ENCODE measurements at places on chromosomes 6 and 20. TPM values are rescaled to one million over a fixed set of nuclear protein-coding genes. Genes with fewer than 3 reads are reported as not detected.

PROKR2 gene
- not detected for total RNA-seq

THBD gene
- not detected for total RNA-seq

PSORS1C1 gene
- 0.26 TPM for total RNA-seq

C6orf163 gene
- 1.6 TPM for total RNA-seq

IL17A gene
- not detected for total RNA-seq

L3MBTL1 gene
- total RNA-seq, result 8.7 TPM

LHFPL5 gene
- total RNA-seq, result not detected

SGK2 gene
- total RNA-seq, result 0.17 TPM

LY6G6C gene
- total RNA-seq, result not detected

IMPG1 gene
- not detected for total RNA-seq

GRCh38 chr6:56220078-56220477, 27.3 kb downstream of the COL21A1 start:
- H3K4me3 ChIP-seq, result no peak overlapping the region
- H3K27ac ChIP-seq, result no peak overlapping the region
- no peaks in the 10 kb centered on the region for H3K4me1 ChIP-seq
- H3K27me3 ChIP-seq, result no peaks in the 10 kb centered on the region
- no peaks in the 10 kb centered on the region for H3K36me3 ChIP-seq
- no peak for DNase-seq

DNA sequence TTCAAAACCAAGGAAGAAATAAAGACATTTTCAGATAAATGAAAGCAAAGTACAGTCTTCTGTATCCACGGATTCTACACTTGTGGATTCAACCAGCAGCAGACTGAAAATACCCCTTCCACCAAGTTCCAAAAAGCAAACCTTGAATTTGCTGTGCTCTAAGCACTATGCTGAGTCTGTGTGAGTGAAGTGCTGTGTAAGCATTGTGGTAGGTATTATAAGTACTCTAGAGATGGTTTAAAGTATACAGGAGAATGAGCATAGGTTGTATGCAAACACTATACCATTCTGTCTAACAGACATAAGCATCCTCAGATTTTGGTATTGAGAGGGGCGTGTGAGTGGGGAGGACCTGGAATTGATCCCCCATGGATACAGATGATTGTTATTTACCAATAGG, 9.6 kb downstream of the OSER1 start:
- H3K4me3 ChIP-seq, result no peak overlapping the region
- H3K4me1 ChIP-seq, result peaks cover 24% of the 10 kb centered on the region
- peaks cover 61% of the 10 kb centered on the region for H3K36me3 ChIP-seq
- no peaks in the 10 kb centered on the region for H3K27me3 ChIP-seq

GRCh38 chr6:108739496-108740330, 108.5 kb upstream of the ARMC2 start:
- no peaks in the 10 kb centered on the region for H3K36me3 ChIP-seq
- DNase-seq, result no peak
- H3K27ac ChIP-seq, result no peak overlapping the region
- H3K27me3 ChIP-seq, result peaks cover 13% of the 10 kb centered on the region

DNA sequence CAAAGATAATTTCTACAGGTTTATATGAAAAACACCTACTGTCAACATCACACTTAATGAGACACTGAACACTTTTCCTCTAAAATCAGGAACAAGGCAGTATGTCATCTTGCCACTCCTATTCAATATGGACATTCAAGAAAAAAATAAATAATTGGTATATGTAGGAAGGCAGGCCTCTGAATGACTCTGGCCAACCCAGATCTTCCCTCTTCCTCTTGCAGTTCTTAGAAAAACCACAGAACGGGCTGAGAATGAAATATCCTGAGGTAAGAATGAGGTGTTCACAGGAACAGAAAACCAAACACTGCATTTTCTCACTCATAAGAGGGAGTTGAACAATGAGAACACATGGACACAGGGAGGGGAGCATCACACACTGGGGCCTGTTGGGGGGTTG, 1207.2 kb upstream of the CITED2 start:
- DNase-seq, result peak; percentile 21
- H3K4me1 ChIP-seq, result peaks cover 55% of the 10 kb centered on the region
- peak overlapping the region; percentile 85 for H3K27ac ChIP-seq
- H3K27me3 ChIP-seq, result peaks cover 4% of the 10 kb centered on the region

GRCh38 chr6:25389471-25389870, 110.3 kb downstream of the CARMIL1 start:
- peaks cover 19% of the 10 kb centered on the region for H3K4me1 ChIP-seq
- no peak overlapping the region for H3K27ac ChIP-seq
- H3K4me3 ChIP-seq, result no peak overlapping the region
- H3K36me3 ChIP-seq, result peaks cover 2% of the 10 kb centered on the region
- no peak for DNase-seq

DNA sequence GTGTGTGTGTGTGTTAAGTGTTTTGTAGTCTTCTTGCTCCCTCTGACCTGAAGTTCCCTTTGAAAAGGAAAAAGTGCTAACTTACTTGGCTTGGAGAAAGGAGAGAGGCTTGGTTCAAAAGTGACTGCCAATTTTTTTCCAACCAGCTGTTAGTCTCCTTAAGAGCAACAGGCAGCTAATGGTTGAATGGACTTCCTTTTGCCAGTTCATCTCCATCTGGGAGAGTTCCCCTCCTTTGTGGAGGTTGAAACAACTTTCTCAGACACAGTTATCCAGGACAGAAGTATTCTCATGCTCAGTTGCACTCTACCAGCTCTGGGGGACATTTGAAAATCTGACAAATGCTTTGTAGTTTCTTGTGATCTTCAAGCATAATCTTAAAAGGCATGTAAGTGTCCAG, 4.5 kb downstream of the RIPOR2 start:
- H3K4me1 ChIP-seq, result peaks cover 89% of the 10 kb centered on the region
- H3K4me3 ChIP-seq, result peak overlapping the region; percentile 97
- H3K27ac ChIP-seq, result peak overlapping the region; percentile 96
- DNase-seq, result no peak
- H3K36me3 ChIP-seq, result peaks cover 17% of the 10 kb centered on the region

DNA sequence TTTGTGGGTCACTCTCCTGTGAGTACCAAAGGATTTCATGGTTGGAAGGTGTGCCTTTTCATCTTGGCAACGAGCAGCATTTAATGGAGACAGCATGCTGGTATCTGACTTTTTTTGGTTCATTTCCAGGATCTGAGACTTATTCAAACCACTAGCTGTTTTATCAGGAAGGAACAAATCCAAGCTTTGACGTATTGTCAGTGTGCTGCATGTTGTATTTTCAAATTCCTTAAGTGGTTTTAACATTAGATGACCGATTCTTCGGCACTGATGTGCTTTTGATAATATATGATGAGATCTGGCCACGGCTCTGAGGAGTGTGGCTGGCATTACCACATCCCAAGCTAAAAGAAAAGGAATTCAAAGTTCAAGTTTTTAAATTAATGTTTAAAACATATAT, 6.4 kb downstream of the RMND1 start:
- H3K36me3 ChIP-seq, result peaks cover 8% of the 10 kb centered on the region
- DNase-seq, result no peak
- no peak overlapping the region for H3K27ac ChIP-seq
- H3K27me3 ChIP-seq, result no peaks in the 10 kb centered on the region

DNA sequence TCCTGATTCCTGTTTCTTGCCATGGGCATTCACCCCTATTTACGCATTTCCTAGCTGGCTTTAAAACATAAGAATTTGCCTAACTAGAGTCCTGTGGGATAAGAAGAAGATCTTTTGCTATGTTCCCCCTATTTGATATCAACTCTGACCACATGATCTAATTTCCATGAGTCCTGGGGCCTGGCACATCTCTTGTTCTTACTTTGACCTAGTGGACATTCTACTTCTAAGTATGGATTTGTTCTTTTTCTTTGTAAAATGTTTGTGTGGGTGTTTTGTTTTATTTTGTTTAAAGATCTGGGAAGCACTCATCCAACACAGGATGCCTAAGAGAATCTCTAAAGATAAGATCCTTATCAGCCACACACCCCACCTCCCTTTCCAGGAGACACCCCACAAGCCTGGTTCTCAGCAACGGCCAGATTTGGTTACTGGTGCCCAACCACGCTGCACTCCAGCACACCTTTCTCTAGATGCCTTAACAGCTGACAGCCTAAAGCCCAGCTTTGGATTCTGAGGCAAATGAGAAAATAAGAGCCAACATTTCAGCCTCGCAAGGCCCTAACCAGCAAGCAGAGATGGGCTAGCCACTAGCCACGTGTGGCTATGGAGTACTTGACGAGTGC, 74.7 kb downstream of the SLC23A2 start:
- H3K4me1 ChIP-seq, result peaks cover 13% of the 10 kb centered on the region
- H3K4me3 ChIP-seq, result no peak overlapping the region
- DNase-seq, result no peak
- H3K27ac ChIP-seq, result no peak overlapping the region

DNA sequence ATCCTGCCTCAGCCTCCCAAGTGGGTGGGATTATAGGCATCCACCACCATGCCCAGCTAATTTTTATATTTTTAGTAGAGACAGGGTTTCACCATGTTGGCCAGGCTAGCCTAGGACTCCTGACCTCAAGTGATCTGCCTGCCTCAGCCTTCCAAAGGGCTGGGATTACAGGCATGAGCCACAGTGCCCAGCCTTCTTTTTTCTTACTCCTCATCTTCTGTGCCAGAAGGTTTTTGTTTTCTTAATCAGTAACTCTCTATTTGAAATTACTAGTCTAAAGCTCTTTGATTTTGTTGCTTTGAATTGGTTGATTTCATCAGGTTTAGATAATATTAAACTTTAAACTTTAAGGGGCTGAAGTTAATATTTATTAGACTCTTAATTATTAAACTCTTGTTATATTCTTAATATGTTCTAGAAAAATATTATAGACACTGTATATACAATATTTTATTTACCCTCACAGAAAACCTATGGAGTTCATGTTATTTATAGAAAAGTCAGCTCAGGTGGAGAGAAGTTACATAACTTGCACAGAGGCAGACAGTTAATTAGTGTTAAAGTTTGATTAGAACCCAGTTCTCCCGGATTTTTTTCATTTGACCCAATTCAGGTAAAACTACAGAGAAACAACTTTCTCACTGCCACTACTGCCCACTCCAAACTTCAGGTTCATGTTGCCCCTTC, 177.4 kb upstream of the SGK1 start:
- H3K4me3 ChIP-seq, result no peak overlapping the region
- H3K36me3 ChIP-seq, result no peaks in the 10 kb centered on the region
- DNase-seq, result no peak
- no peaks in the 10 kb centered on the region for H3K4me1 ChIP-seq
- H3K27ac ChIP-seq, result no peak overlapping the region

GRCh38 chr6:83185096-83185495, 8.0 kb downstream of the PGM3 start:
- H3K27ac ChIP-seq, result no peak overlapping the region
- peaks cover 36% of the 10 kb centered on the region for H3K36me3 ChIP-seq
- no peak overlapping the region for H3K4me3 ChIP-seq

All from activated T-helper 1 cell treated with anti-CD3 and anti-CD28 coated beads, Interleukin-12 subunit alpha, Interleukin-12 subunit beta, Interleukin-2, Interleukin-4 antibody, amounts not matched to agents 30 ng/mL and 10 ng/mL and 1 ng/mL, durations not matched to agents 14 hours and 24 hours and 36 hours (primary cell).